COR-L47 (cell line): ENCODE measurements at places on chromosomes 2 and 18.

DNA sequence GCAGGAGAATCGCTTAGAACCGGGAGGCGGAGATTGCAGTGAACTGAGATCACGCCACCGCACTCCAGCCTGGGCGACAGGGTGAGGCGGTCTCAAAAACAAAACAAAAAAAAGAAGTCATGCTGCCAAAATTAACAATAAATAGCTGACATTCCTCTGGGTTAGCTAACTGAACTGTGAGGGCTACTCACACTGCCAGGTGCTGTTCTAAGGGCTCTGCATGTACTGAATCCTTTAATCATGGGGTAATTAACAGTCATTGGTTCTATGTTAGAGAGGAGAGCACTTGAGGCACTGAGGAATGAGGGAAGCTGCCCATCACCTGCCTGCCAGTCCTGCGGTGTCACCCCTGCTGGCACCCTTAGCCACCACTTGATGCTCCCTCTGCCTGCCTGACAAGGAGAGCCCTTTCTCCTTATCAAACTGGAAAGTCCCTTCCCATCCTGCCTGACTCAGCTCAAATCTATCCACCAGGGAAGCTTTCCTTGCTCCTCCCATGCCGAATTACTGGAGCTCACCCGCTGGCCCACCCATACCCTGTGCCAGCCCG, 73.0 kb upstream of the RIOK3 start:
- no peak for DNase-seq

- no peak for DNase-seq
These were observed 86.0 kb upstream of the ATG16L1 start for GRCh38 chr2:233165543-233165894.

GRCh38 chr2:3571284-3571683, 3.8 kb upstream of the RPS7 start:
- no peak for DNase-seq

DNA sequence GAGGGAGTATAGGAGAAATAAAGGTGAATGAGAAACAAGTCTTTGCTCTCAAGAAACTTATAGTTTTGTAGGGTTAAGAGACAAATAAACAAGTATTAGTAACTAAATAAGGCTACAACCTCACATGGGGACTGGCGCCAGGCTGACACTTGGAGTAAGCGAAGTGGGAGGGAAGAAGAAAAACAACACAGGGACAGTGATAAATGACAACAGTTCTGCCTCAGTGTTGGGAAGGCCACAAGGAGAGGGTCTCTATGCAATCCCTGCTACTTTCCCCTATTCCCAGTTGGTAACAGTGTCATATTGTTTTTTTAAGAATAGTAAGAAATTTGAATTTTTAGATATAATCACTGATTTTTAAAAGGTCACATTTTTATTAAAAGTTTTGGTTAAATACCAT, 4.0 kb downstream of the APLF start:
- DNase-seq, result no peak

- no peak for DNase-seq
These were observed 29.0 kb downstream of the PSME4 start for GRCh38 chr2:53941749-53942148.
